Stimulated activated CD8-positive, alpha-beta memory T cell treated with anti-CD3 and anti-CD28 coated beads, Interleukin-4, amount 100 ng/mL, for 48 hours (primary cell): ENCODE measurements at places on chromosomes 5 and 9.

GRCh38 chr5:79612667-79613198 lies 492 bp downstream of the TENT2 start:
- DNase-seq, result no peak

DNA sequence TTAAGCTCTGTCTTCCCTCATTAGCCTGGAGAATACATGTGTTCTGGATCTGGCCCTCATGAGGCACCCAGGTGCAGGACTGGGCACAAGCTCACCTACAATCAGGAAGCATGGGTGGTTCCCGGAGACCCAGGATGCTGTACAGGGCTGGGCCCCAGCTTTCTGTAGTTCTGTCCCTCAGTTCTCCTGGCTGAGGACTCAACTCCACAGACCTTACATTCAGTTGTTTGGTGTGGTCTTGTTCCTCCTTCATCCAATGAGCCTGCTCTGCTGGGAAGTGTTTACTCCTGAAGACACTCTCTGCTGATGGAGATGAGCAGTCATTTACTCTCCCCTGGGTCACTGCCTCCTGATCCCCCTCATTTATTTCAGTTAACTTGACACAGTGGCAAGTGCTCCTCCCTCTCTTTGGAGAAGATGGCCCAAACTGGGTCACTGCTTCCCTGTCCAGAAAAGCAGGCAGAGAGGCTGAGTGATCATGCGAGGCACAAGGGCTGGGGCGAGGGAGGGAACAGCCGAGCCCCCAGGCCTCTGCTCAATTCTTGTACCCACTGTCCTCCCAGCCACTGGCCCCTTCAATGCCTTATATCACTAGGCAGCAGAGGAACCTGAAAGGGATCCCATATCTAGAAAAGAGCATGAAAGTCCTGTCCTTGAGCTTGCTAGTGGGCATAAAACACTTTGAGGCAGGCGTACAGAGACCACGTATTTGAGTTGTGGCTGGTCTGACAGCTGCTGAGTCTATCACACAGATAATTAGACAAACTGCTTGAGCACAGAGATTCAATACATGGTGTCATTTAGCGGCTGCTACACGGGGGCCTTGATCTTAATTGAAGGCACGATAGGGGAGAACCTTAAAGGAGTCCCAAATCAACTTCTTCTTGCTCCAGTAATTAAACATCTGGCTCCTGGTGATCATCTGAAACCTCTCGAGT lies 221.7 kb downstream of the FSTL4 start:
- DNase-seq, result no peak

GRCh38 chr9:76600007-76600615 lies 141.1 kb downstream of the GCNT1 start:
- no peak for DNase-seq

DNA sequence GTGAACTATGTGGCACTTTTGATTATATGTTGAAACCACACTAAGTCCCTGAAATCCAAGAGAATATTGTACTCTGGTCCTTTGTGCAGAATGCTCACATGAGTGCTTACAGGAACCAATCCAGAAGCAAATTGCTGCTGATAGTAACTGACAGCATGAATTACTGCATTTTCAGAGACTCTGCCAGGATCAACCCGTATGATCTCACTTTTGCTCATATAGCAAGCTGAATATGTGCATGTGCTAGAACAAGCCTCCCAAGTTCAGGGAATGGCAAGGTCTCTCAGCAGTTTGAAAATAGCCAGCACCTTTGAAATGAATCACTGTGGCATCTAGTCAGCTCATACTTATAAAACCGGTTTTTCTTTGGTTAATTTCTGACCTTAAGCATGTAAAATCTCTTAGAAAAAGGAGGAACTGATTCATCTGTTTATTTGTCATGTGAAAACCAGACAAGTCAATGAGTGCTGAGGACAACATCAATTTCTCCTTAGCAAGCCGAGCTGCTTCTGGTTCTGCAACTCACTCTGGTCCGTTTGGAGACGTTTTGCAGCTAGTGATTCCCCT lies 215.7 kb upstream of the ELL2 start:
- DNase-seq, result no peak
